Activated CD4-positive, alpha-beta T cell treated with anti-CD3 and anti-CD28 coated beads, Interleukin-10, Interleukin-2, amounts not matched to agents 100 ng/mL and 50 ng/mL, durations not matched to agents 16 hours and 8 hours (primary cell): ENCODE measurements at places on chromosomes 3 and 15.

- DNase-seq = no peak
Observed at GRCh38 chr3:73448761-73449301, 175.9 kb downstream of the PDZRN3 start.

- DNase-seq = no peak
Observed at GRCh38 chr3:47012342-47013230, 33.1 kb downstream of the NBEAL2 start.

- no peak for DNase-seq
Observed at GRCh38 chr3:3923619-3924018, 124.4 kb downstream of the LRRN1 start.

GRCh38 chr3:82671466-82671865 is 910.0 kb upstream of the GBE1 start:
- no peak for DNase-seq

DNA sequence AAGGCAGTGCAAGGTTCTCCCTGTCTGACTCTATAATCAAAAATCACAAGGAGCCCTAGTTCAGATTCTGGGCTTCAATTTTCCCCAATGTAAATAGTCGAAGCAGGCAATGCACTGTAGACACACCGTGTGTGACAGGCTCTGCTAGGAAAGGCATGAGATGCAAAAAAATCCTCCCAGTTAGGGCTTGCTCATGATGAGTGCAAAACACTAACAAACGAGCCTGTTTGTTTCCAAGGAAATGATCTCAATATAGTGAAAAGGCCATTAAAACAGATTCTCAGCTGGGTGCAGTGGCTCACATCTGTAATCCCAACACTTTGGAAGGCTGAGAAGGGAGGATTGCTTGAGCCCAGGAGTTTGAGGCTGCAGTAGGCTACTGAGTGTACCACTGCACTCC is 55.7 kb downstream of the UMPS start:
- DNase-seq = no peak

- no peak for DNase-seq
Observed at GRCh38 chr3:134600206-134600605, 50.6 kb downstream of the KY start.

- DNase-seq = no peak
Observed at GRCh38 chr15:100059094-100059493, 282.7 kb downstream of the ADAMTS17 start.

DNA sequence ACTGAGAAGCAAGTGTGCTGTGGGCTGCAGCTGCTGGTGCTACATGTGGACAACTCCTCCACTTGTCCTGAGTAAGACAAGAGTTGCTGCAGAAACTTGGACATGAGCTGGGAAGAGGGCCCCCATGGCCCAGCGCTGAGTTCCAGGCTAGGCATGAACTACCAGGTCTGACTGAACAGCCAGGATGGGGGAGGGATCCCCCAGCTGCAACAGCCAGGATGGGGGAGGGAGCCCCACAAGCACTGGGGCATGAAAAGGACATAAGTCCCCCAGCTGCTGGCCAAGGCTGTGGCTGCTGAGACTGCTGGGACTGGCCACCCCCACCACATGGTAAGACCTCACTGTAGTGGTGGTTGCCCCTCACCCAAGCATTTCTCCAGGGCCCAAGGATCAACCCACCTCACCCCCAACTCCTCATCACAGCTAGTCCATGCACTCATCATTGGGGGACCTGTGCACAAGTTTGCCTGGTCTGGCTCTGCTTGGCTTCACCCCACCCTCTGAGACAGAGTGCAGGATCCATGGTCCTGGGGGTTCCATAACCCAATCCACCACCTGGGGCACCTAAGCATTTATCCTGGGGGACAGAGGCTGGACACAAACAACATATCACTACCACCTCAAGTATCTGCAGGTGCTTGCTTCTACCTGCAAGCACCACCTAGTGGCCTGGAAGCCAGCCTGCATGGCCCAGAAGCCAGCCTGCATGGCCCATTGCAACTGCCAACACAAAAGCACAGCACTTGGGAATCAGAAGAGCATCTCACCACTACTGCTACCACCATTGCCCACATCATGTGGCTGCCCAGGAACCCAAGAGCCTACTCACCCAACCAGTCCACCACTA is 84.5 kb upstream of the STT3B start:
- DNase-seq = peak; percentile 54

GRCh38 chr3:136752172-136752421 is at the start of gene STAG1:
Gene STAG1 (minus strand): TSS chr3:136752378. CDS start chr3:136630898, 121,480 bp downstream.
- no peak for DNase-seq

DNA sequence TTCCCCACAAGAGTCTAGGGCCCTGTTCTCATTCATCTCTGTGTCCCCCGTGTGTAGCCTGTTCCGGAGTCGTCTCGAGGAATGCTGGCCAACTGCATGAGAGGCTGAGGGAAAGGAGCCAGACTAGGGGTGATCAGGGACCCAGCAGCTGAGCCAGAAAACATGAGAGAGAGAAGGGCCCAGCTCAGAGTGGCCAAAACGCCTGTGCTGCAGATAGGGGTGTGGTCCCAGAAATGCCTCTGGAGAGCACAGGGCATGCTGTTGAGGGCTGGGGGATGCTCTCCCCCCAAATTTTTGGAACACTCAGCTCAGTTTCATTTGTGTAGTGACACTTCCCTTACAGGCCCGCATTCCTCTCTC is 14.1 kb downstream of the CYP1A2 start:
- DNase-seq = no peak

DNA sequence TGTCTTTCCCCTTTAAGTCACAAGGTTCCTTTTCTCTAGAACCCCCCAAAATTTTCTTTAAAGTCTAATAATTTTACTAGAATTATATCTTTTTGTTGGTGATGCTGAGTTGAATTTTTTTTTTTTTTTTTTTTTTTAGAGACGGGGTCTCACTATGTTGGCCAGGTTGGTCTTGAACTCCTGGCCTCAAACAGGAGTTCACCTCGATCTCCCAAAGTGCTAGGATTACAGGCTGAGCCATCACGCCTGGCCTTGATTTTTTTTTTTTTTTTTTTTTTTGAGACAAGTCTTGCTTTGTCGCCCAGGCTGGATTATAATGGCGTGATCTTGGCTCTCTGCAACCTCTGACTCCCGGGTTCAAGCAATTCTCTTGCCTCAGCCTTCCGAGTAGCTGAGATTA is 12.2 kb downstream of the SEC13 start:
- DNase-seq = no peak

DNA sequence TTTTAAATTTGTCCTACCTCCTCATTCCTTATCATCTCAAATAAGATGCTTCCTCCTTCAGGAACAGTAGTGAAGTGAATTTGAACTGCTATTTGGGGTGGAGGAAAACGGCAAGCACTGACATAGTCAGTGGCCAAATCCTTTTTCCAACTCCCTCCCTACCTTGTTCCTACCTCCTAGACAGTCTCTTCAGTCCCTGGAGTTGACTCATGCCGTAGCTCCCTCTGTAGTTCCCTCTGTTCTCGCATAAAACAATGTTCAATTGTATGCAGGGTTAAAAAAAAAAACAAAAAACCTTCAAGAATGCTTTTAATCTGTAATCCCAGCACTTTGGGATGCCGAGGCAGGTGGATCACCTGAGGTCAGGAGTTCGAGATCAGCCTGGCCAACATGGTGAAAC is 1.4 kb downstream of the UBR1 start:
- DNase-seq = no peak

DNA sequence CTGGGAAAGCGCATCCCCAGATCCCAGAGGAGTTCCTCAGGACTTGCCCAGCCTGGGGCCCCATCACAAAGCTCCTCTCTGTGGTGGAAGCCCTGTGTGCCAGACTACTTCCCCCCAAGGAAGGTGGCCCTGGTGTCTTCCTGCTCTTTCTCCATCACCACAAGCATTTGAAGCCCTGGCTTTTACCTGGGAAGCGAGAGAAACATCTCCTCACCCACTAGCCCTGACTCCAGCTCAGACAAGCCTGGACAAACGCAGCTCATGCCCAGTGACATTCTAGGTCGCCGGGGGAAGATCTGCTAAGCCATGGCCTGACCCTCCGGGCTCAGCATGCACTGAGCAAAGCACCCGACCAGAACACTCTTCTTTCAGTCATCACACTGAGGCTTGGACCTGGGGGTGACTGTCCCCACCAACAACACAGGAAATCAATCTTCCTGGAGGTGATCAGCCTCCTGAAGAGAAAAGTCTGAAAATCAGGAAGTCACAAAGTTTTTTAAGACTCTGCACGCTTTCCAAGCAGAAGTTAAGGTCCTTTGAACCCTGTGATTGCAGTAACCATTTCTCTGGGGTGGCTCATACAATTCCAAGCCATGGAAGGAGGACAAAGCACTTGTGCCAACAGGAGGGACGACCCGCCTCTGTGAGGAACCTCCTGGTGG is 40.8 kb downstream of the KLHL25 start:
- DNase-seq = no peak

DNA sequence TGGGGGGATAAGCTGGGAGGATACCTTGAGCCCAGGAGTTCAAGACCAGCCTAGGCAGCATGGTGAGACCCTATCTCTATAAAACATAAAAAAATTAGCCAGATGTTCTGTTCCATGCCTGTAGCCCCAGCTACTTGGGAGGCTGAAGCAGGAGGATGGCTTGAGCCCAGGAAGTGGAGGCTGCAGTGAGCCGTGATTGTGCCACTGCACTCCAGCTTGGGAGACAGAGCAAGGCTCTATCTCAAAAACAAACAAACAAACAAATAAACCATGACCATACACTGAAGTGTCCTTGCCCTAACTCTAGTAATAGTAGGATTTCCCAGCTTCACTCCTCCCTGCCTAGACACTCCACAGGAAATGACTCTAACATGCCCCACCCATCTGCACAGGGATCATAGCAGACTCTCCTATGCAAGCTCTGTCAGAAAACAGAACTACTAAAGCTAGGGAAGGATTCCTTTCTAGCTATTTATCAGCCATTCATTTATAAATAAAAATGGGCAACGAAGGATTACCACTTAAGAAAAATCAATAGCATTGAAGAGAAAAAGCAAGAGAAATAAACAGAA is 4.6 kb downstream of the ERICH6 start:
- no peak for DNase-seq

GRCh38 chr15:96306321-96306720 is 24.2 kb upstream of the NR2F2 start:
- DNase-seq = no peak

- no peak for DNase-seq
Observed at GRCh38 chr3:171218069-171218468, 191.5 kb upstream of the SLC2A2 start.

DNA sequence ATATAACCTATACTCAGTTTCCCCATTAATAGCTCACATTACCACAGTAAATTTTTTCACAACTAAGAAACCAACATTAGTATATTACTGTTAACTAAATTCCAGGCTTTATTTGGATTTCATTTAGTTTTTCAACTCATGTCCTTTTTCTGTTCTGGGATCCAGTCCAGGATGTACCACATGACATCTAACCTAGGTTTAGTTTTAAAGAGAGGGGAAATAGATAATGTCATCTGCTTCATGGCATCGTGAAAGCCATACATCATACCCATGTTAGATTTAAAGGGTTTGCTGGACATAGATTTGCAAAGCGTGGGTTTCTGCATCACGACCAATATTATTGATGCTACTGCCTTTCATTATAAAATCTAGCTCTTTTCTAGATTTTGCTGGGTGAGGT is 33.2 kb upstream of the RPP14 start:
- DNase-seq = no peak

- no peak for DNase-seq
Observed at GRCh38 chr3:39386318-39386717, 3.1 kb downstream of the SLC25A38 start.

DNA sequence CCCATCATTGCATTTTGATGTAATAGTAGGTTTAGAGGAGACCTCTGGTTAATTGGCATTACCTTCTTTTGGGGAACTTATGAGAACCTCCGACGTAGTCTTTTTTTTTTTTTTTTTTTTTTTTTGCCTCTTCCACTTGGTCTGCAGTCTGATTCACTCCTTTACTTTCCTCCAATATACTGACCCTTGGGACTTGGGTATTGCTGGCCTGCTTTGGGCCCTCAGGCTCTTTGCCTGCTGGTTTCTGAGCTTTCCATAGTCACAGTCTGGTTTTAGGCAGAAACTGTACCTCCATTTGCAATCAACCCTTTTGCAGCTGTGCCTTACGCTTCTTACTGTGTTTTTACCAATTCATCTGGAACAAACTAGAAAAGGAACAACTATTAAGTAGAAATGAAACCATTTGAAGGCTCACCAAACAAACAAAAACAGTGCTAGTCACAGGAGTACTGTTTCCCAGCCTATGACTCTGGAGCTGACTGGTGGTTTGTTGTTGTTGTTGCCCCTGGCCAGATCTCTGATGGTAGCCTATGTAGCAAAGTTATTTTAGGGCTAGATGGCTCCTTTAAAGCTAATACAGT is 272.8 kb downstream of the BBX start:
- DNase-seq = no peak

GRCh38 chr3:187382609-187383151 is 14.5 kb downstream of the RTP4 start:
- no peak for DNase-seq

GRCh38 chr3:146969356-146969755 is 364.2 kb upstream of the PLSCR5 start:
- DNase-seq = no peak

DNA sequence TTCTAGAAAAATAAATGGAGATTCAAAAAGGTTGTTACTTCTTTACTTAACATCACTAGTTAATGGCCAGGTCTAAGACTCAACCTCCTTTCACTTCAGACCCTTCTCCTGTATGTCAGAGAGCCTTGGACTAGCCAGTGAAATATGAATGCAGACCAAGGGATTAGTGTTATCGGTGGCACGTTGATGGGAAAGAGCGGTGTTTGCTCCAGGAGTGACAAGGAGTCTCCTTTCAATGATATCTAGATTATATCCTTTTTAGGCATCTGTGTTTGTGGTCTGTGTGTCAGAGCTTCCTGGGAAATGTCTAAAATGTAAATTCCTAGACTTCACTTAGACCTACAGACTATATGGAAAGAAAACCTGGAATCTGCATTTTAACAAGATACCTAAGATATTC is 658.0 kb upstream of the KCNMB2 start:
- DNase-seq = no peak

DNA sequence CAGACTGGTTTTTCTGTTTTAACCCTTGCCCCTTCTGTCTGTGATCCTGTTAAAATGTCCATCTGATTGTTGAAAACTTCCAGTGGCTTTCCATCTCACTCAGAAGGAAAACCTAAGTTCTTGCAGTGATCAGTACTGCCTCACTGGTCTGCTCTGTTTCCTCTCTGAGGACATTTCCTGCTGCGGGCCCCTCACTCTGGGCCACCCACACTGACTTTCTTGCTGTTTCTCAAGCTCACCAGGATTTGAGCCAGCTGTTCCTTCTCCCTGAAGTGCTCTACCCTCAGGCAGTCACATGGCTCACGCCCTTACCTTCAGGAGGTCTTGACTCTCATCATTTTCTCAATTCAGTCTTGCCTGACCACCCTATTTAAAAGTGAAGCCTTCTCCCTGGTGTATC is 1.8 kb downstream of the GRK7 start:
- DNase-seq = no peak
